ENCODE measurements at places on chromosomes 3 and 15. TPM values are rescaled to one million over a fixed set of nuclear protein-coding genes. Genes with fewer than 3 reads are reported as not detected.

STRA6 gene
- 71.8 TPM for total RNA-seq

UBA7 gene
- 0.66 TPM for total RNA-seq

GPR149 gene
- not detected for total RNA-seq

SLC28A2 gene
- not detected for total RNA-seq

CHRNA5 gene
- 29.3 TPM for total RNA-seq

ANKUB1 gene
- total RNA-seq: not detected

CCR9 gene
- total RNA-seq: not detected

ITIH1 gene
- total RNA-seq: not detected

GCNT3 gene
- total RNA-seq: 105 TPM

FBXL22 gene
- 0.30 TPM for total RNA-seq
